AG04449 (cell line): ENCODE measurements at places on chromosomes 4 and X.

DNA sequence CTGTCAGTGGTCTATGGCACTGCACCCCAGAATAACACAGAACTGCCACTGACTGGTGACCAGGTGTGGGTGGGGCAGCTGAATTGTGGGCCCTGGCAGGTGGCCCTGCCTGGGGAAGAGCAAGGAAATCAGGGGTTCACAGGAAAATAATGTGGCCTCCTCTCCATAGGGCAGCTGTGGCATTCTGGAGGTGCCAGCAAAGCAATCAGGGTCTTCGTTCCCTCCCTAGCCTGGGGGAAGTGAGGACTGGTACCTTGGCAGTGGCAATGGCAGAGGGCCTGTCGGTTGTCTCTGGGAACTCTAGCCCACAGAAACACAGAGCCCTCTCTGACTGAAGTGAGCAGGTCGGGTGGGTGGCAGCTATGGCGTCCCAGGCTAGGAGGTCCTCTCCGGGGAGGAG is 223.0 kb downstream of the GRIA2 start:
- DNase-seq = no peak

DNA sequence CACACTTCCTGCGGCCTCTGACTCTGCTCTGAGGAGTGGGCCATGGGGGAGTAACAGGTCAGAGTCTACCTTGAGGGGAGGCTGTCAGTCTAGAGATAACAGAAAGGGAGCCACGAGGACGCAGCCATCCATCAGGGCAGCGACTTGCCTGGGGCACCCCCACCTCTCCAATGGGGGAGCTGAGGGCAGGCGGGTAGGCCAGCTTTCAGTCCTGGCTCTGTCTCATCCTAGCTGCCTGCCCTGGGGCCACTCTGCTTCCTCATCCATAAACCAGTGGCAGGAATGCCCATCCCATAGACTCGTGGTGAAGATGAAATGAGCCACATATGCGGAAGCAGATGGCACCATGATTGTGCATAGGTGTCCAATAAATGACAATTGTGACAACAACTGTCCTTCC is 13.2 kb downstream of the MAGED2 start:
- no peak for DNase-seq

GRCh38 chr4:83552924-83553323 is 17.0 kb downstream of the GPAT3 start:
- no peak for DNase-seq

DNA sequence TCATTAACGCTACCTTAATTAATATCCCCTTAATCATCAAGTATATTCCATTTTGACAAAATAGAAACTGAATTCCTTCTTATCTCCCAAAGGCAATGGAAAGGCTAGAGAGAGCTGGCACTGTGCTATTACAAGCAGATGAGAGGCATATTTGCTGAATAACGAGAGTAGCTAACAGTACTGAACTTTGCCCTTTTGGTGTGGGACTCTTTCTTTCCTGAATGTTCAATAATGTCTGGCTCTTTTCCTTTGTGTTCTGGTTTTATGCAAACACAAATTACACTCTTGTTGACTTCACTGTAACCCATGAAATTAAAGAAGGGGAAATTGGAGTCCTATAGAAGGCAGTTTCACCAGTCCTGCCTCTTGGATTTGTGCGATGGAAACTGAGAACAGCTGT is 63.5 kb downstream of the SHROOM3 start:
- no peak for DNase-seq
